ENCODE measurements at places on chromosomes 16 and 17.

GRCh38 chr17:47423406-47424295 lies 99.9 kb downstream of the EFCAB13 start:
- peak; percentile 56 for DNase-seq

DNA sequence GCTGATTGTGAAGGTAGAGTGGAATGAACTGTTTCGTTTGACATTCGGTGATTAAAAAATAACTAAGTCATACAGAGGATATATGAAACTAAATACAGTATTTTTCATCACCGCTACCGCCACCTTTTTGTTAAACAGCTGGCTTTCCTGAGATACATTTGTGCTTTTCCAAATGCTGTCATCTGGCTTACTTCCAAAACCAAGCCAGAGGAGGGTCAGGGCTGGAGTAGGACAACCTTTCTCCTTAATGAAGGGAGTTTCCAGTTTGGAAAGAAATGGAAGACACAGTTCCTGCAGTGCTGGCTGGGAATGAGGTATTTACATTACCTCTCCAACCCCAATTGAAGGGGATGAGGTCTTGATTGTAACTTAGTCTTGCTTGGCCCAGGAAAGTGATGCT lies 3.2 kb downstream of the TNRC6C start:
- DNase-seq = no peak

- DNase-seq = no peak
These were observed 11.8 kb downstream of the DLX4 start for GRCh38 chr17:49980703-49981197.

DNA sequence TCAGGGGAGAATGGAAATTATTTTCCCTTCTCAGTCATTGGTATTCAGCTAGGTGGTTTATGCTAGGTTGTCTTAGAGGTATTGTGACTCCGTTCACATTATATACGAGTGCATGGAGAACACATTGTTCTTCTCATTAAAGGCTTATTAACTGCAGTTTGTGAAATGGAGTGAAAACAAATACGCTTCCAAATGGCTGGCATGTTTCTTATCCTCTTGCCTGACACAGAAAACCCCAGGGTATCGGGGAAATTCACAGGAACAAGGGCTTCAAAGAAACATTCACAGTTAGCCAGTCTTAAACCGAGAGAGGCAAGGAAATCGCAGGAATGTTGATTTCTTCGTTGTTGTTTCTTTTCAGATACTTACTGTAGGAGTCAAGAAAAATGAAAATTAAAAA lies 1047.9 kb upstream of the RBFOX1 start:
- no peak for DNase-seq

- peak; percentile 72 for DNase-seq
These were observed 6.6 kb upstream of the TEKT3 start for GRCh38 chr17:15348021-15348420.

GRCh38 chr17:55462234-55462633 lies 40.6 kb upstream of the MMD start:
- no peak for DNase-seq

DNA sequence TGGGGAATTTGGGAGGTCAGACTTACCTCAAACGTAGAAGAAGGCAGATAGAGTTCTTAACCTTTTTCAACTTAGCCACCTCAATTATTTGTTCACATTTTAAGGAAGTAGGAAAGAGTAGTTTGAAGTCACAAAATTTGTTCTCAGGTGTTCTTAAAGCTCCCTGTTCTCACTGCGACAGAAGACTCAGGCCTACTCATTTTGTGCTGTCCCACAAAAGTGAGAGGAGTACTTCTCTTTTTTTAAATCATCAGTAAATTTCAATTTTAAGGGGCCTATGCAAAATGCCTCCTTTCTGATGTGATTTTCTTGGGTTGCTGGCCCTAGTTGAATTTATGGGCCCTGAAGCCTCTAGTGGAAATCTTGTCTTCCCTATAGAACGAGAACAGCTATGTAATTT lies 133.4 kb downstream of the MAP2K6 start:
- DNase-seq = no peak

DNA sequence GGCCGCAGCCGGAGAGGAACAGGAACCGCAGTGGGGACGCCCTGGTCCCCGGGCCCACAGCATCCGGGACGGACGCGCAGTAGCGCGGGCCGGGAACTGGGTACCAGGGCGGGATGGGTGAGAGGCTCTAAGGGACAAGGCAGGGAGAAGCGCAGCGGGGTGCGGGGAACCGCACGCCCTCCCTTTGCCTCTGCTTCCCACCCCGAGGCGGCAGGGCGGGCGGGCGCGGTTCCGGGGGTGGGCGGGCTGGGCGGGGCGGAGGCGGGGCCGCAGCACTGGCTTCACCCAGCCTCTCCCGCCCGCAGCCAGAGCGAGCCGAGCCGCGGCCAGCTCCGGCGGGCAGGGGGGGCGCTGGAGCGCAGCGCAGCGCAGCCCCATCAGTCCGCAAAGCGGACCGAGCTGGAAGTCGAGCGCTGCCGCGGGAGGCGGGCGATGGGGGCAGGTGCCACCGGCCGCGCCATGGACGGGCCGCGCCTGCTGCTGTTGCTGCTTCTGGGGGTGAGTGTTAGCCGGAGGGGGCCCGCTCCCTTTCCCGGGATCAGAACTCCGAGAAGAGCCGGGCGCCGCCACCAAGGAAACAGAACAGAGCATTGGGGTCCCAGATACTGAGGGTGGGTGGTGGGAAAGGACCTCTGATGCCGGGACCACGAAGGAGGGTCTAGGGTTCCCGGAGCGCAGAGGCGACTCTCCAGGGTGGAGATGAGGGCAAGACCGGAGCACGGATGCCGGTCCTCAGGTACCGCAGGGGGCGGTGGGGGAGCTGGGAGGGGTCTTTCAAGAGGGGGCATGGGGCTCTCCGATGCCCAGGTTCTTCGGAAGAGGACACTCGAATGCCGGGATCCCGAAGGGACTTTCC lies at the start of gene NGFR:
Gene NGFR, plus strand, starts transcription at position 308 of the 856 bp plus-strand sequence. Its CDS starts 125 bp downstream, at position 433.
- DNase-seq = peak; percentile 36

- DNase-seq = no peak
These were observed 15.3 kb upstream of the GAA start for GRCh38 chr17:80086081-80086480.

DNA sequence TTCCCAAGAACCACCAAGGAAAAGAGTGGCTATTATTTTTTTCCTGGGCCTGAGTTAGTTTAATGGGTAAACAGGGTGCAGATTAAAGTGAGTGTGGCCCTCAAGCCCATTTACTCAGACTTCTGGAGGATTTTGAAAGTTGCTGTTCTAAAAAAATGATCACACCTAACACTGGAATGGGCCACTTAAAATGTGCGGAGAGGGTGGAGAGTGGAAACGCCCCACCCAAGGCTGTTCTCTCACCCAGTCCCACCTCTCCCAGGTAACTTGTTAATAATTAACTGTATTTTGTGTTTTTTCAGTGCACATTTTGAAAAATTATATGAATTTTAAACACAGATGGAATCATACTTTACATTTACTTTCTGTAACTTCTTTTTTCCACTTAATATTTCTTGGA lies 5.4 kb downstream of the HIRIP3 start:
- no peak for DNase-seq

DNA sequence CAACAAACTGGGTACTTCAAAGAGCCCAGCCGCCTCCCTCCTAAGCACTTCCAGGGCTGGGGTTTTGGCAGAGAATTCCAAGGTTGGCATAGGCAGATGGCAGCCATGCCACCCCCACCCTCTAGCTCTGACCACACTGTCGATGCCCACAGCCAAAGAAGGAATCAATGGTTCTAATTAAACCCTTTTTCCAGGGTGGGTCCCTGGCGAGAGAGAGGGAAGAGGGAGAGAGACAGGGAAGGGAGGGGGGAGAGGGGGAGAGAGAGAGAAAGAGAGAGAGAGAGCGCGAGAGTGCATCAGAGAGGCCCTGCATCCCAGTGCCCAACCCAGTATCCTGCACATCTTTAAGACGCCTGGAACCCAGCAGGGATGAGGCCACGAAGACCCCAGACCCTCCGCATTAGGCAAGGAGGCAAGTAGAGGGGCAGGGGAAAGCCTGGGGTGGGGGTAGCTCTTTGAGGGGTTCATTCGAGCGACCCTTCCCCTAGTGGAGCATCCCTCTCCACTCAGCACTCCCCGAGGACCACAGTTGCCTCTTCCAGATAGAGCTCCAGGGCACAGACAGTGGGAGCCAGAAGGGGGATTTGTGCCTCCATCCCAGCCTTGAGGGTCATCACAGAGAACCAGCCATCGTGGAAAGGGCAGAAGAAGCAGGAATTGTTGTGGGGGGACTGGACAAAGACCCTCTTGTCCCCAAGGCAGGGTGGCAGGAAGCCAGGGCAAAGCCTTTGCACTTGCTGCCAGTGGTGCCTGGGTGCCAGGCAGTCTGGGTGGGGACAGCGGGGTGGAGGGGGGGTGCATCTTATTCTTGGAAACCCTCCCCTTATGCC lies 2.6 kb downstream of the SRCIN1 start:
- DNase-seq = no peak

DNA sequence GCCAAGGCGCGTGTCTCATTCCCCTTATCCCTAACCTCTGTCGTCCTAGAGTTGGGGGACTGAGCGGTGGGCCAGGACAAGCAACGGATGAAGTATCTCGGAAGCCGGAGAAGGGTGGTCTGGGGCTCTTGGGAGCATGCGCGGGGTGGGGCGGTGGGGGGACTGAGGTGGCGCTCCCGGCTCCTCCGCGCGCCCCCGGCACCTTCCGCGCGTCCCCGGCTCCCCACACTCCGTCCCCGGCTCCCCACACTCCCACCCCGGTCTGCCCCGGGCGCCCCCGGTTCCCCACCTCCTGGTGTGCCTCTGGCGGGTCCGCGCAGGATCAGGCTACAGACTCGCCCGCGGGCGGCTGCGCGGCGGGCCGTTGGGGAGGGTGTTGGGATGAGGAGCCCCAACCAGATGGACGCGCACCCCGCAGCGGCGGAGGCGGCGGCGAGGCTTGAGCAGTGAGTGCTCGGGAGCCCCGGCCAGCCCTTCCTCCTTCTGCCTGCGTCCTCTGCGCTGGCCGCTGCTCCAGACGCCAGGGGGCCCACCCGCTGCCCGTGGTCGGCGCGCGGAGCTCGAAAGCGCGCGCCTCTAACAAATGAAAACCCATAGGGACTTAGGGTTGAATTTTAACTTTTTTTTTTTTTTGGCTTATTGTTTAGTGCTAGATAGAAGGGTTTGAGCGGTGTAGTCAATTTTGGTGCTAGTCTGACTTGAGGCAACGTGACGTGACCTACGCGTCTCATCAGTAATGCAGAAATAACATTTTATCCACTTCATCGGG lies 5.6 kb upstream of the CRYM start:
- DNase-seq = peak; percentile 21

- DNase-seq = no peak
These were observed 56.8 kb downstream of the ANKFY1 start for GRCh38 chr17:4206962-4207361.

- no peak for DNase-seq
These were observed 45.8 kb upstream of the STAC2 start for GRCh38 chr17:39271546-39271945.

GRCh38 chr17:16215965-16216316 lies 607 bp upstream of the NCOR1 start:
- peak; percentile 34 for DNase-seq

- no peak for DNase-seq
These were observed 13.1 kb downstream of the TBC1D24 start for GRCh38 chr16:2487903-2488531.

- no peak for DNase-seq
These were observed 7.8 kb downstream of the MYO15B start for GRCh38 chr17:75595284-75595919.

GRCh38 chr17:41171886-41172285 lies 3.9 kb upstream of the KRTAP4-3 start:
- no peak for DNase-seq

DNA sequence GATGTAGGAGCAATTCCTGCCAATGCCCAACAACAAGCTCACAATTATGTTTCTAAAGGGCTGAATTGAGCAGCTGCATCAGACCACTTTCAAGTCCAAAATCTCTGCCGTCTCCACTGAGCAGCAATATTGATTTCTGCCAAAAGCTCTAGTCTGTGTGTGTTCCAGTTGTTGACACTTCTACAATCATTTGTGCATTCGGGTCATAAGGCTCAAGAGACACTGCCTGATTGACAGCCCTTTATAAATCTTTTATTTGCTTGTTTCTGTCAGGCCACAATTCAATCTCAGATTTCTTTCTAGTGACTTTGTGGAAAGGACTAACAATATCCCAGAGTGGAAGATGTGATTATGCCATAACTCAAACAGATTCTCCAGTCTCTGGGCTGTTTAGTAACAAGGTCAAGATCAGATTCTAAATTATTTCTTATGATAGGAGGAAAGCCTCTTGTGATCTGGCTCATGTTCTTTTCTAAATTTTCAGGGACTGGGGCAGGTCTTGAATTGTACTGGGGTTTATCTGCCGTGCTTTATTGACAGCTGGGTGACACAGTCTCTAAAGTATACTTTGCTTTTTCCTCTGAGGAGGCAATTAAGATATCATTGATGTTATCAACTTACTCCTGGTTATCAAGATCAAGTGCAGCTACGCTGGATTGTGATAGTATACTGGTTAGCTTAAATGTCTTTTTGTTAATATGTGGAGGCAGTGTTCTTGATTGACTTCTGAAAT lies 377.1 kb downstream of the CNTNAP4 start:
- DNase-seq = no peak

DNA sequence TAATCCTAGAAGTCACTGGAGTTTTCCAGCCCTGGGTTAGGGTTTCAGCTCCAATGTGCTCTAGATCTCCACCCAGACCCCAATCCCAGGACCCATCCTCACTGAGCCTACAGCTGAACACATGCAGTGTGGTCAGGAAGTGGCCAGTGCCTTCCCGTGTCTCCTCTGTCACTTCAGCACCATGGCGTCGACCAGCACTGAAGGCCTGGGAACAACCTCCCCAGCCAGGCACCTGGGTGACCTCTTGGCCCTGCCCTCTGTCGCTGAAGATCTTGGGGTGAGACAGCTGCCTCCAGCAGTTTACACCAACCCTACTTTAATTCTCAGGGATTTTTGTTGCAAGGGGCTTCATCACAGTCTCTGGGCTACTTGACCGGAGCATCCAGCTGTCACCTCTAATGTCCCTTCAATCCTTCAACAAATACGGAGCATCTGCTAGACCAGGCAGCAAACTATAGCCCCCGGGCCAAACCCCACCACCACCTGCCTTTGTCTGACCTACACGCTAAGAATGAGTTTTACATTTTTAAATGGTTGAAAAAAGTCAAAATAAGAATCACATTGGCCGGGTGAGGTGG lies 18.0 kb upstream of the GSG1L start:
- no peak for DNase-seq

DNA sequence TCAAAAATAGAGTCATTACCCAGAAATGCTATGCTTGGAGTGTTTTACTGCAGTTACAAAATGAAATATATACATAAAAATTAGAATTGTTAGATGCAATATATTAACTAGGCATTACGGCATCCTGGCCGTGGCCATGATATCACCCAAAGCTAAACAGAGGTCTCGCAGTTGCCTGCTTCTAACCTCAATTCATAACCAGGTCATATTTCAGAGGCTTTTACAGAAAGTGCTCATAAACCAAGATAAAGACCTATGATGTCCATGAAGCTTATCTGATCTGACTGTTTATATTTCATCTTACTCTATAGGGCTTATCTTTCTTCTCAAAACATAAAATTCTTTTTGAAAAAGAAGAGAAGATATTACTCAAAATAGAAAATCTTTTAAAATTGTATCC lies 664.5 kb upstream of the SALL1 start:
- no peak for DNase-seq

DNA sequence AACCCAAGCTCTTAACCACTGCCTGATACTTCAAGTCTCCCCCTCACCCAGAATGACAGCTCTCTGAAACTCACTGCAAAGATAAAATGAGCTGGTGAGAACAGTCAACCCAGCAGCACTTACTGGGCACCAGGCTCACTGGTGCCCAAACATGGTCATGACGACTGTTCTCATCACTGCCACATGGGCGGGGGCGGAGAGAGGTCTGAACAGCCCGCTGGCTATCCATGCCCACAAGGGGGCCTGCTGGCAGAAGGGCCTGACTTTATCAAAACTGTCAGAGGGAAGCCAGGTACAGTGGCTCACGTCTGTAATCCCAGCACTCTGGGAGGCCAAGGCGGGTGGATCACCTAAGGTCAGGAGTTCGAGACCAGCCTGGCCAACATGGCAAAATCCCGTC lies 4.0 kb downstream of the MYBBP1A start:
- DNase-seq = no peak

Measured in NCI-H345 (cell line).